ENCODE measurements at places on chromosomes 3 and 15. TPM values are rescaled to one million over a fixed set of nuclear protein-coding genes. Genes with fewer than 3 reads are reported as not detected.

DNA sequence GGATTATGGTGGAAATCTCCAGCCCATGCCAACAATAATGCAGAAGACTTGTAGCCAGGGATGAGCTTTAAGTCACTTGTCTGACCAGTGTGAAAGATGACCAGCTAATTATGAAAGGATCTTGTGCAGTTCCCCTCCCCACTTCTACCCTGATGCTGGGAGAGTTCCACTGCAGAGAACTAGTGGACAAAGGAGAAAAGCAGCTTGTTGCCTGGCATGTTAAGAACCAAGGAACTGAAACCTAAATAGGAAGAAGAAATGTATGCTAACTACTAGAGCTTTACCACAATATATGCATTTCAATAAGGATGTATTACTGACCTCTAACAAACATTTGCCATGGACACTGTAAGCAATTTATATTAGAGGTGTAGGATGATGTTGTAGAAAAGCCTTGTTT, 52.2 kb upstream of the CSTA start:
- no peak overlapping the region for H3K27ac ChIP-seq
- no peak overlapping the region for H3K4me3 ChIP-seq
- no peaks in the 10 kb centered on the region for H3K27me3 ChIP-seq
- no peaks in the 10 kb centered on the region for H3K36me3 ChIP-seq
- H3K4me1 ChIP-seq: no peaks in the 10 kb centered on the region

- no peak overlapping the region for H3K27ac ChIP-seq
- no peaks in the 10 kb centered on the region for H3K4me1 ChIP-seq
- no peak overlapping the region for H3K4me3 ChIP-seq
- H3K36me3 ChIP-seq: no peaks in the 10 kb centered on the region
- no peaks in the 10 kb centered on the region for H3K27me3 ChIP-seq
Observed at GRCh38 chr3:139355891-139356290, 12.1 kb downstream of the MRPS22 start.

DNA sequence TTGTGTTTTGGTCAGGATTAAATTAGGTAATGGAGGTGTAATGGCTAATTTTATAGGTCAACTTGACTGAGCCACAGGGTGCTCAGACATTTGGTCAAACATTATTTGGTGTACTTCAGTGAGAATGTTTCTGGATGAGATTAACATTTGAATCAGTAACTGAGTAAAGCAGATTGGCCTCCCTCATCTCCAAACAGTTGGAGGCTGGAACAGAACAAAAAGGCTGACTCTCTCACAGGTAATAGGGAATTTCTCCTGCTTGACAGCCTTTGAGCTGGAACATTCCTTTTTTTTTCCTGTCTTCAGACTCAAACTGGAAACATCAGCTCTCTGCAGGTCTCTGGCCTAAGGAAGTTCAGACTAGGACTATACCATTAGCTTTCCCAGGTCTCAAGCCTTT, 280.7 kb downstream of the ZBTB20 start:
- H3K27me3 ChIP-seq: no peaks in the 10 kb centered on the region
- no peak for DNase-seq
- no peak overlapping the region for H3K4me3 ChIP-seq
- H3K4me1 ChIP-seq: no peaks in the 10 kb centered on the region

DNA sequence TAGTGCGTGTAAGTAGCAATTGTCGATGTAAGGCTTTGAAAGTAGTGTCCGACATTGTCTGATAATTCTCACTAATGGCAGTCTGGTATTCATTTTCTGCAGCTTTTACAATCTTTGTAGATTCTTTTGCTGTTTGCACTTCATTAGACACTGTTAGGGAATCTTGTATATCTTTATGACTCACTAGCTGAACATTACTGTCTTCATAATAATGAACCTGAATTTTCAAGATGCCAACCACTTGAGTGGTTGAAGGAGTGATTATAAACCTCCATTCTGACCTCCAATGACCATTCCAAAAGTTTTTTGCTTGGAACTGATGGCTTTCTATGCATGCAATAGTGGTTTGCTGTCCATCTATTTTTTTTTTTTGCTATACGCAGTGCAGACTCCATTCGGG, 76.4 kb upstream of the MFGE8 start:
- H3K4me1 ChIP-seq: no peaks in the 10 kb centered on the region
- H3K36me3 ChIP-seq: no peaks in the 10 kb centered on the region
- no peak overlapping the region for H3K27ac ChIP-seq
- no peak overlapping the region for H3K4me3 ChIP-seq

GRCh38 chr3:152315623-152316022, 46.9 kb downstream of the MBNL1 start:
- peak overlapping the region; percentile 60 for H3K27ac ChIP-seq
- H3K4me3 ChIP-seq: no peak overlapping the region
- H3K27me3 ChIP-seq: no peaks in the 10 kb centered on the region

DNA sequence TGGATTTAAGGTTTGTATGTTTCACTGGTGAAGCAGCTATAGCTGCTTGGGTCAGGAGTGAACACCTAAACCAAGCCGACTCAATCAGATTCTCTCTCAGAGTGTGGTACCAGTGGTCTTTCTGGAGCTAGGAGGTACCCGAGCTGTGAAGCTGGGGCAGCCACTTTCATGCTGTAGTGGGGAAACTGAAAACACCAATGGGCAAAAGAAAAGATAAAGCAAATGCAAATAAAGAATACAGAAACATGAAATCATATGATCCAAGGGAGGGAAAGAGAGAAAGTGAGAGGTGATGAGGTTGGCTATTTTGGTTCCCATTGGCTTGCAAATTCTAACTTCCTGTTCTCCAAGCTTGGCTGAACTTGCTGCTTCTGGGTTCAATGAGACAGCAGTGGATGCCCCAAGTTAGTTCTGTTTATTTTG, 212.3 kb upstream of the CFAP20DC start:
- H3K4me3 ChIP-seq: no peak overlapping the region
- H3K27me3 ChIP-seq: no peaks in the 10 kb centered on the region
- H3K4me1 ChIP-seq: no peaks in the 10 kb centered on the region
- H3K36me3 ChIP-seq: no peaks in the 10 kb centered on the region
- H3K27ac ChIP-seq: no peak overlapping the region
- DNase-seq: no peak

DNA sequence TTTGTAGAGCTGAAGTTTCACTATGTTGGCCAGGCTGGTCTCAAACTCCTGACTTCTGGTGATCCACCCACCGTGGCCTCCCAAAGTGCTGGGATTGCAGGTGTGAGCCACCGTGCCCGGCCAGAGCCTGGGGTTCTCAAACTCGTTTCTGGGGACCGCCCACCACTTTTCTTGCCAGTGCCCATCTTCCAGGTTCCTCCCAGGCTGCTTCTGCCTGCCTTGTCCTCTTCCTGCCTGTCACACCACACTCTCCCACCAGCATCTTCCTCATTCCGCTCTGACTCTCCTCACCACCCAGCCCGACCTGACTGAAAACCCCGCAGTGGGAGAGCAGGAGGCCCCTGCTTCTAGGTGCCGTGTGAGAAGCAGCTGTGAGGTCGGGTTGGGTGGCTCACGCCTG, 3.1 kb upstream of the DYNLT2B start:
- H3K4me1 ChIP-seq: peaks cover 6% of the 10 kb centered on the region
- no peaks in the 10 kb centered on the region for H3K27me3 ChIP-seq
- no peak overlapping the region for H3K27ac ChIP-seq
- H3K4me3 ChIP-seq: no peak overlapping the region
- no peaks in the 10 kb centered on the region for H3K36me3 ChIP-seq

CCR2 gene
- total RNA-seq: 1.2 TPM

CHRNB4 gene
- total RNA-seq: 7.4 TPM

CYP8B1 gene
- not detected for total RNA-seq

CLDND1 gene
- total RNA-seq: 162 TPM

All from testis (tissue), 5 donors.